AG20443 (cell line): ENCODE measurements at places on chromosomes 16 and 17.
A peak's percentile ranks its signal among the peaks of the same experiment; 100 is the strongest.

GRCh38 chr17:66135219-66135618, 56.7 kb downstream of the CEP112 start:
- no peak for DNase-seq

- no peak for DNase-seq
Measured at GRCh38 chr17:78234261-78234865, 2.9 kb downstream of the TMEM235 start.

GRCh38 chr17:62670202-62670821, 42.8 kb downstream of the MRC2 start:
- no peak for DNase-seq

GRCh38 chr16:86508028-86508946, 2.0 kb upstream of the FOXF1 start:
- DNase-seq: no peak

- DNase-seq: peak; percentile 22
Measured at GRCh38 chr16:81838794-81839193, 59.7 kb downstream of the PLCG2 start.

DNA sequence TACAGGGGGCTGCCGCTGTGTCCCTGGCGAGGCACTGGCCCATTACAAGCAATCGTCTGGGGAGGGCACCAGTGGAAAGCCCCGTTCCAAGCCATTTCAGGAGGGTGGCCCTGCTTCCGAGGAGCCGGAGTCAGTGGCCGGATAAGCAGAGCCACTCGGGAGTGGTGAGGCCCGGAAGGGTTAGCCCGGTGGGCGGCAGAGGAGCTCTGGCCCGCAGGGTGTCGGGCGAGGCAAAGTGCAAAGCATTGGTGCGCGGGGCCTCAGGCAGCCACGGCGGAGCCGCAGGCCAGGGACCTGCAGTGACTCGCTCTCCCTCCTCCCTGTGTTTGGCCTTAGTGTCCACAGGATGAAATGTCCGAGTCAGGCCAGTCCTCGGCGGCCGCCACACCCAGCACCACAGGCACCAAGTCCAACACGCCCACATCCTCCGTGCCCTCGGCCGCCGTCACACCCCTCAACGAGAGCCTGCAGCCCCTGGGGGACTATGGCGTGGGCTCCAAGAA, 24.6 kb downstream of the NME3 start:
- no peak for DNase-seq

DNA sequence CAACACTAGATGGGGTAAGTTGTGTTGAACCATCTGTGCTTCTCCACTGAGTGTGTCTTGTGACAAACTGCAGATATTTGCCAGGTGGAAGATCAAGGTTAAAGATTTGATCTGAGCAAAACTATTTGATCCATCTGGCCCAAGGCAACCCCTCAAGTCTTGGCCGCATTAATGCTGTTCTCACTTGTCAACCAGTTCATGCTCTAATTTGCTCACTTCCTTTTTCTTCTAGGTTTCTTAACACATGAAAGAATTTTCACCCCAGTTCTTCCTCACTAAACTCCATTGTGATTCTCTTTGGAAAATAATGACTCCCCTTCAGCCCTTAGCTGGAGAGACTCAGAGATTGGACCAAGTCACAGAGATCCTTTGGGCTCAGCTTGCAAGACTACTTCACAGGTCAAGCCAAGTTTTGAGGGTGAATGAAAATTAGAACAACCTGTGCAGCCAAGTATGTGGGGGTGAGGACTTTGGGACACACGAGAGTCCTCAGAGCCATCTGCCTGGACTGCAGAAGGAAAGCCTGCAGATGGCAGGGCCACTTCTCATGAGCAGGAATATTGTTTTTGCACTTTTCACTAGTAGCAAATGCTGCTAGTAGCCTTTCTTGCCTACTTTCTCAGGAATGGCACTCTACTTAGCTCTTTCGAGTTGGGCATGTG, 166.5 kb downstream of the AXIN2 start:
- DNase-seq: no peak

- no peak for DNase-seq
Measured at GRCh38 chr16:17408955-17409441, 61.8 kb downstream of the XYLT1 start.

GRCh38 chr16:53129281-53130158, 74.7 kb downstream of the CHD9 start:
- peak; percentile 21 for DNase-seq

GRCh38 chr16:54236773-54237172, 49.8 kb downstream of the IRX3 start:
- no peak for DNase-seq

GRCh38 chr16:25018972-25019617, 3.9 kb upstream of the ARHGAP17 start:
- DNase-seq: no peak

GRCh38 chr17:30415491-30415890, 36.8 kb downstream of the CPD start:
- DNase-seq: no peak

- no peak for DNase-seq
Measured at GRCh38 chr16:12162151-12162985, 185.8 kb downstream of the SNX29 start.

- no peak for DNase-seq
Measured at GRCh38 chr17:40253565-40253964, 34.1 kb upstream of the CDC6 start.

GRCh38 chr17:80453126-80453997, 23.0 kb downstream of the NPTX1 start:
- DNase-seq: no peak
